ENCODE measurements at places on chromosomes 7 and 10.
A peak's percentile ranks its signal among the peaks of the same experiment; 100 is the strongest.

GRCh38 chr7:150860291-150860977, 8.1 kb downstream of the AOC1 start:
- H3K4me1 ChIP-seq = no peaks in the 10 kb centered on the region
- no peak overlapping the region for H3K4me3 ChIP-seq
- no peaks in the 10 kb centered on the region for H3K36me3 ChIP-seq
- H3K27me3 ChIP-seq = peaks cover 4% of the 10 kb centered on the region

- no peaks in the 10 kb centered on the region for H3K4me1 ChIP-seq
- no peak for DNase-seq
- no peak overlapping the region for H3K27ac ChIP-seq
- peaks cover 2% of the 10 kb centered on the region for H3K36me3 ChIP-seq
Observed at GRCh38 chr7:1283337-1283736, 50.7 kb downstream of the UNCX start.

DNA sequence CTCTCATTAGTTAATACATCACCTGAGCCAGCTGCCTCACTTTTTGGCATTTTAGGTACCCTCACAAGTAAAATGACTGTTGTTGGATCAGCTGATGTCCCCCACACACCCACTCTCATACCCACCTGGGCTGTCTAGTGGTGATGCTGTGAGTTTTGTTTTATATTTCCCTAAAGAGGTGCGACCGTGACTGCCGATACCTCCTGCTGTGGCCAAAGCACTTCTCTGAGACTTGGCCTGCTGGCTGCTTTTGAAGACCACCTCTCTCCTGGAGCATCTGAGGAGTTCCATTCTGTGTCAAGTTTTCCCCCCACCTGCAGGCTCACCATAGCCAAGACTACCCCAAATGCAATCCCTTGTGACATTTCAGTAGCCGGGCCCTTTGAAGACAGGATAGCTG, 6.4 kb upstream of the ACSL5 start:
- peaks cover 2% of the 10 kb centered on the region for H3K4me1 ChIP-seq
- H3K36me3 ChIP-seq = no peaks in the 10 kb centered on the region
- no peak overlapping the region for H3K4me3 ChIP-seq
- H3K27ac ChIP-seq = no peak overlapping the region

DNA sequence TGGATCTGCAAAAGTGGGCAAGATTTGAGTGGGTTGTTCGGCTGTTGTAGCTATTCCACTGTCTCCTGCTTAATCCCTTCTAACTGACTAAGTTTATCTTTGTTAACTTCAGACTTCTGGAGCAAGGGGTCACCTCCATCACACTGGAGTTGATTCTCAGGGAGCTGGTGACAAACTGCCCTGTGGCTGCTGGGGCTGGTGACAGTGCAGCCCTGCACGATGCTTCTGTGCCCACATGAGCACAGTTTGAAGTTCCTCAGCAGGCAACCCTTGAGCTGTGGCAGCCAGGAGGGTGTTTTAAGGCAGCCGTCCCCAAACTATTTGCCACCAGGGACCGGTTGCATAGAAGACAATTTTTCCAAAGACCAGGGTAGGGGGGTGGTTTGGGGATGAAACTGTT, 40.5 kb downstream of the ADRB1 start:
- no peaks in the 10 kb centered on the region for H3K36me3 ChIP-seq
- no peak overlapping the region for H3K27ac ChIP-seq
- no peaks in the 10 kb centered on the region for H3K4me1 ChIP-seq
- peaks cover 2% of the 10 kb centered on the region for H3K27me3 ChIP-seq

GRCh38 chr7:108232076-108232475, 101.9 kb upstream of the LAMB4 start:
- H3K4me1 ChIP-seq = no peaks in the 10 kb centered on the region
- H3K36me3 ChIP-seq = no peaks in the 10 kb centered on the region
- H3K27ac ChIP-seq = no peak overlapping the region
- no peaks in the 10 kb centered on the region for H3K27me3 ChIP-seq

- H3K27me3 ChIP-seq = peaks cover under 1% of the 10 kb centered on the region
- H3K36me3 ChIP-seq = no peaks in the 10 kb centered on the region
- DNase-seq = no peak
- H3K4me1 ChIP-seq = no peaks in the 10 kb centered on the region
- no peak overlapping the region for H3K27ac ChIP-seq
- no peak overlapping the region for H3K4me3 ChIP-seq
Observed at GRCh38 chr7:29723599-29723998, 82.7 kb upstream of the WIPF3 start.

- DNase-seq = peak; percentile 75
- H3K27me3 ChIP-seq = no peaks in the 10 kb centered on the region
- peak overlapping the region; percentile 97 for H3K4me3 ChIP-seq
Observed at GRCh38 chr10:14601872-14602725, 172.6 kb downstream of the FAM107B start.

DNA sequence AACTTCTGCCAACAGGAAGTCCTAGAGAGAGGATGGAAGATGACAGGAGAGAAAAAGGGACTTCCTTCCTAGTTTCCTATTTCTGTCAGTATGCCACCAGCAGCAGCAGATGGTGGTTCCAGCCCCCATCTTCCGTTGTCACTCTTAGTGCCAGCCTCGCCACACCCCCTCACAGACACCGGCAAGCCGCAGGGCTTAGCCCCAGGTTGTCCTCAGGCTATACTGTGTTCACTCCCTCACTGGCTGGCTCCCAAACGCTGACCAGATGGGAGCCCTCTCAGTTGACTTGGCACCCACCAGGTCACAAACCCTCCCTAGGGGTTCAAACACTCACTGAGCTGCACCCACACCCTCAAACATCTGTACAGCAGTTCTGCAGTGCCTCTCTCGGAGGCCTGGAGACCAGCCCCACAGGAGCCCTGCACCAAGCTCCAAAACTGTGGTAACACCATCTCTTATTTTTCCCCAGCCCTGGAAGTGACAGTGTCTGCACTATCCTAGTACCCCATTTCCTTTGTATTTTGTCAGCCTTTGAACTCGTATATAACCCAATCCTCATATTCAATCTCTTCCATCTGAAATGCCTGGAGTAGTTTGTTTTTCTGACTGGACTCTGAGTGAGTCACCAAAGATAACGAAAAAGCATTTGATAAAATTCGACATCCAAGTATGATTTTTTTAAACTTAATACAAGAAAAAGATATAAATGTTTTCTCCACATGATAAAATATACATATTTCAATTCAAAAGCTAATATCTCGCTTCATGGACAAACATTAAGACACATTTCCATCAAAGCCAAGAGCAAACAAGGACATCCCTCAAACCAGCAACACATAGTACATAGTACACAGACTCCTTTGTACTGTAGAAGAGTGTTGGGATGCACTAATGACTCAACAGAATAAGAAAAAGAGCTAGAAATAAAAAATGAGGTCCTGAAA, 34.5 kb downstream of the SMURF1 start:
- H3K27ac ChIP-seq = no peak overlapping the region
- H3K36me3 ChIP-seq = peaks cover 6% of the 10 kb centered on the region
- no peak overlapping the region for H3K4me3 ChIP-seq
- peak; percentile 34 for DNase-seq
- no peaks in the 10 kb centered on the region for H3K27me3 ChIP-seq

- no peaks in the 10 kb centered on the region for H3K4me1 ChIP-seq
- H3K27me3 ChIP-seq = peaks cover 11% of the 10 kb centered on the region
- H3K27ac ChIP-seq = no peak overlapping the region
- DNase-seq = no peak
- no peaks in the 10 kb centered on the region for H3K36me3 ChIP-seq
- no peak overlapping the region for H3K4me3 ChIP-seq
Observed at GRCh38 chr7:101625031-101625791, 3.9 kb downstream of the MYL10 start.

GRCh38 chr10:127905001-127905847, 1.7 kb upstream of the PTPRE start:
- H3K27me3 ChIP-seq = peaks cover 21% of the 10 kb centered on the region
- no peak overlapping the region for H3K4me3 ChIP-seq
- no peaks in the 10 kb centered on the region for H3K36me3 ChIP-seq

DNA sequence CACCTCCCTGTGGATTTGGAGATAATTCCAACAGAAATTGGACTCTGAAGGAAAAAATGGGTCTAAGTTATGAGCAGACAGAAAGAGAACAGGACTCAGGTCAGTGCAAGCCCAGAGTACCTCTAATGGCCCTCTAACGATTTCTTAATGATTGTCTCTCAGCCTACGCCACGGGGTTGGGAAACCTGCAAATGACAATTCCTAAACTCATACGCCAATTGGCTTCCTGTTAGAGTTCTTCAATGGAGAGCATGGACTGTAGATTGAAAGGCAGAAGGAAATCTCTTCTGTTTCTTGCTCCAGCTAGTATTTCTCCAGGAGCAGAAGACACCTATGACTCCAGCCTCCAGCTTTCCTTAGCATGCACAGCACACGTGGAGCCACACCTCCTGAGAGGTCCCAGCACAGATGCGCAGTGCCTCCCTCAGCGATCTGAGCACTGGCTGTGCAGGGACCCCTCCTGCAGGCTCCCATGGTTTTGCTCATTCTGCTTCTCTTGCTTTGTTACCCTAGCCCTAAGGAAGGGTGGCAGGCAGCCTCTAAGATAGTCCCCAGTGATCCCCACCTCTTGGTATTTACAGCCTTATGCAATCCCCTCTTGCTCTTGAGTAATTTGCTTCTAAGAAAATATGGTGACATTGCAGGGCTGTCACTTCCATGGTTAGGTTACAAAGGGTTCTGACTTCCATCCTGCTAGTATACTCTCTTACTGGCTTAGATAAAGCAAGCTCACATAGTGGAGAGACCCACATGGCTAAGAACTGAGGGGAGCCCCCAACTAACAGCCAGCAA, 30.1 kb downstream of the DENND11 start:
- H3K4me1 ChIP-seq = peaks cover 14% of the 10 kb centered on the region
- peaks cover 15% of the 10 kb centered on the region for H3K36me3 ChIP-seq
- no peak overlapping the region for H3K4me3 ChIP-seq
- H3K27me3 ChIP-seq = no peaks in the 10 kb centered on the region
- no peak overlapping the region for H3K27ac ChIP-seq

GRCh38 chr7:69763513-69763912, 165.2 kb downstream of the AUTS2 start:
- no peaks in the 10 kb centered on the region for H3K27me3 ChIP-seq
- no peaks in the 10 kb centered on the region for H3K36me3 ChIP-seq
- H3K27ac ChIP-seq = no peak overlapping the region
- H3K4me1 ChIP-seq = no peaks in the 10 kb centered on the region
- H3K4me3 ChIP-seq = no peak overlapping the region

GRCh38 chr7:157278791-157279724, 57.7 kb upstream of the DNAJB6 start:
- H3K27ac ChIP-seq = no peak overlapping the region
- H3K4me3 ChIP-seq = no peak overlapping the region
- H3K36me3 ChIP-seq = no peaks in the 10 kb centered on the region
- no peak for DNase-seq
- H3K4me1 ChIP-seq = peaks cover 13% of the 10 kb centered on the region

GRCh38 chr7:43199371-43200160, 87.1 kb downstream of the HECW1 start:
- H3K4me1 ChIP-seq = no peaks in the 10 kb centered on the region
- H3K36me3 ChIP-seq = no peaks in the 10 kb centered on the region
- peaks cover 17% of the 10 kb centered on the region for H3K27me3 ChIP-seq

DNA sequence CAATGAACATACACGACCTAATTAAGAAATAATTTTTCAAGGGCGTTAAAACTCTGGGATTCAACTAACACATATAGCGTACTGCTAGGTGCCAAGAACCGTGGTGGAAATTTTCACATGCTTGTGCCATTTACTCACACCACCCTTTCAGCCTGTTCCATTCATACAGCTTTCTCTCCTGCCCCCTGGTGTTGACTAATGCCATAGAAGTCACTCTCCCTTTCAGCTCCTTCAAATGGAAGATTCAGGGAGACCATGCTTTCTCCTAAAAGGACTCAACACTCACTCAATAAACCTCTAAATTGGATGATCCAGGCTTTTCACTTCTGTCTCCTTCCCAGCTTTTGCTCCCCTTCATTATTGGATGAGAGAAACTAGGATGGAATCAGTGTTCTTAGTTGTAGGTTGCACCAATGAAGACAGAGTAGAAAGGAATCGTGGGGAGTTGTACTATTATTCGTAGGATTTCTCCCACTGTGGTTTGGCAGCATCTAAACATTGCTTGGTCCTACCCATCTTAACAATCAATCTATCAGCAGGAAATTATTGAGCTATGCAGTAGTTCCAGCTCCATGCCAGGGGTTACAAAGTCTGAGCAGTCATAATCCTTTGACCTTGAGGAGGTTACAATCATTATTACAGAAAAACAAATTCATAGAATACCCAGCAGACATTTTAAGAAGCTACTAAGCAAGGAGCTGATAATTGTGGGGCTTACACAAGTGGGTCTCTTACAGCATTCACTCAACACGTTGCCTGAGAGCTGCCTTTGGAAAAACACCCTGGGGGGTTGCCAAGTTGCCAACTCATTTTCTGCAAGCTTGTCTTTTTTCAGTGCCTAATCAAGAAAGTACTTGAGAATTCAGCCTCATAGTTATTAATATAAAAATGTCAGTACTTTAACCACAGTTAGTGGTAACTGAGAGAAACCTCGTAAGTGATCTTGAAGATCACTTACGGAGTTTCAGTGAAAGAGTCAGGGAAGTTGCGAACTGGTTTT, 2.8 kb upstream of the PPP1R3C start:
- no peak overlapping the region for H3K4me3 ChIP-seq
- H3K36me3 ChIP-seq = no peaks in the 10 kb centered on the region
- H3K27me3 ChIP-seq = peaks cover 48% of the 10 kb centered on the region
- DNase-seq = peak; percentile 72

GRCh38 chr10:63866747-63867140, 345.5 kb downstream of the REEP3 start:
- H3K36me3 ChIP-seq = no peaks in the 10 kb centered on the region
- H3K27ac ChIP-seq = no peak overlapping the region
- H3K4me3 ChIP-seq = no peak overlapping the region
- peaks cover 26% of the 10 kb centered on the region for H3K27me3 ChIP-seq

DNA sequence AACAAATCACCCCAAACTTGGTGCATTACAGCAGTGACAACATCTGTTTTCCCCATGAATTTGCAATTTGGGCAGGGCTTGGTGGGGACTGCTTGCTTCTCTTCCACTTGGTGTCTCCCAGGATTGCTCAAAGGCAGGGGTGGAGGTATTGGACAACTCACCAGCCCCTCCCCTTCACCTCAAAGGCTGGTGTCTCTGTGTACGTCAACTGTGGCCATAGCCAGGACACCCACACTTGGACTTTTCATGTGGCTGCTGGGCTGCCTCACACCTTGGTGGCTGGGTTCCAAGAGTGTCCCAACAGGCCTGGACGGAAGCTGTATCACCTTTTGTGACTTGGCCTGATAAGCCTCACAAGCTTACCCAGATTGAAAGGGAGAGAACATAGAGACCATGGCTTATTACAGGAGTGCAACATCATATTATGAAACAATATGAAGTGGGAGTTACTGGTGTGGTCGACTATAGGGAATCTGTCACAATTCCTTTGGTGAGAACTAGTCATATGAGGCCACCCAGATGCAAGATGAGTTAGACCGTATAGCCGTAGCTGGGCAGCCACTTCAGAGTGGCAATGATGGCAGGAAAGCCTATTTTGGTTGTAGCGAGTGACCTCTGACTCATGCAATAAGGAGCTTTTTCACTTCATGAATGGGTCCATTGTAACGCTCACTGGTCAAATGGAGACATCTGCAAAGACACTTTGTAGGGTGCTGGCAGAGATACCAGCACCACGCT, 187.6 kb upstream of the ITGB1 start:
- H3K27me3 ChIP-seq = no peaks in the 10 kb centered on the region
- no peak overlapping the region for H3K27ac ChIP-seq
- peaks cover 3% of the 10 kb centered on the region for H3K36me3 ChIP-seq
- no peak for DNase-seq
- H3K4me1 ChIP-seq = peaks cover 49% of the 10 kb centered on the region

GRCh38 chr10:80609331-80609730, 71.6 kb downstream of the SH2D4B start:
- H3K4me1 ChIP-seq = peaks cover 2% of the 10 kb centered on the region
- H3K36me3 ChIP-seq = no peaks in the 10 kb centered on the region
- no peak overlapping the region for H3K4me3 ChIP-seq

- no peaks in the 10 kb centered on the region for H3K4me1 ChIP-seq
- no peaks in the 10 kb centered on the region for H3K27me3 ChIP-seq
- no peak overlapping the region for H3K4me3 ChIP-seq
Observed at GRCh38 chr10:132294561-132295318, 13.0 kb downstream of the STK32C start.

All from activated CD4-positive, alpha-beta T cell treated with anti-CD3 and anti-CD28 coated beads for 36 hours (primary cell).